ENCODE measurements at places on chromosomes 7 and 10.

DNA sequence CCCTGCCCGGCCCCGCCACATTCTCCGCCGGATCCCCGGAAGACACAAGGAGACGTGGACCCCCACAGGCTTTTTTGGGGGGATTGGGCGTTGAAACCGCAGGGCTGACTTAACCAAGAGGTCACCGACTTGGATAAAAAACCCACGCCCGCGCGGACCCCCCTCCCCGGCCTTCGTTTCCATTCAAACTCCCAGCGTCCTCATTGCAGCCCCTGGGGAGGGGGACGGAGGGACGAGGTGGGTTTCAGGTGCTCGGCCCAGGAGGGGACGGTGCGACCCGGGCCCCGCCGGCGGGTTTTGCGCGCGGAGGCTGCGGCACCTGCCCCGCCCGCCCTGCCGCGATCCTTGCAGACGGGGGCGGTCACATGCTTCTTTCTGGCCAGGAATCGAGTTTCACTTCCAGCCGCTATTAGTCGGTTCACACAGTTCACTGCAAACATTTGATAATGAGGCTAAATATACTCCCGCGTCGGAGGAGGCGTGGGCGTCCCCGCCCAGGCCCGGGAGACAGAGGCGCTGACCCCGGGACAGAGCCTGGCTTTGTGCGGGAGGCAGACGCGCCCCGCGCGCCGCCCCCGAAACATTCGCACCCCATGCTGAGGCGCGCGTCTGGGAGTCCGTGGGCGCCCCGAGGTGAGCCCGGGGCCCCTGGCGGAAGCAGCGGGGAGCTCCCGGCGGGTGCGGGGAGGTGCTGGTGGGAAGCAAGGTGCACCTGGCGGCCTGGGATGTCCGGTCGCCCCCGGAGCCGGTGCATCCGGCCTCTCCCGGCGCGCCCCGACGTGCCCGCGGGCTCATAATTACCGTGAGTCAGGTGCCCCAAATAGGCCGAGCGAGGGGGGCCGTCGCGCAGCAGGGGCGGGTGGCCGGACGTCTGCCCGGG lies 2.7 kb upstream of the PDGFA start:
- peak; percentile 32 for DNase-seq

DNA sequence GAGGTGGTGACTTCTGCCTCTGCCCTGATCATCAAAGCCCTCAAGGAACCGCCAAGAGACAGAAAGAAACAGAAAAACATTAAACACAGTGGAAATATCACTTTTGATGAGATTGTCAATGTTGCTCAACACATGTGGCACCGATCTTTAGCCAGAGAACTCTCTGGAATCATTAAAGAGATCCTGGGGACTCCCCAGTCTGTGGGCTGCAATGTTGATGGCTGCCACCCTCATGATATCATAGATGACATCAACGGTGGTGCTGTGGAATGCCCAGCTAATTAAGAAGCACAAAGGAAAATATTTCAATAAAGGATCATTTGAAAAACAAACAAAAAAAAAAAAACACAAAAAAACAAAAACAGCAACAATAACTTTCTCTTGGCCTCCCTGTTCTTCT lies 59.5 kb upstream of the TOMM7 start:
- no peak for DNase-seq

GRCh38 chr10:60323162-60323561 lies 66.5 kb downstream of the ANK3 start:
- DNase-seq: peak; percentile 83

- no peak for DNase-seq
Measured at GRCh38 chr10:69516316-69516715, 56.9 kb downstream of the NEUROG3 start.

DNA sequence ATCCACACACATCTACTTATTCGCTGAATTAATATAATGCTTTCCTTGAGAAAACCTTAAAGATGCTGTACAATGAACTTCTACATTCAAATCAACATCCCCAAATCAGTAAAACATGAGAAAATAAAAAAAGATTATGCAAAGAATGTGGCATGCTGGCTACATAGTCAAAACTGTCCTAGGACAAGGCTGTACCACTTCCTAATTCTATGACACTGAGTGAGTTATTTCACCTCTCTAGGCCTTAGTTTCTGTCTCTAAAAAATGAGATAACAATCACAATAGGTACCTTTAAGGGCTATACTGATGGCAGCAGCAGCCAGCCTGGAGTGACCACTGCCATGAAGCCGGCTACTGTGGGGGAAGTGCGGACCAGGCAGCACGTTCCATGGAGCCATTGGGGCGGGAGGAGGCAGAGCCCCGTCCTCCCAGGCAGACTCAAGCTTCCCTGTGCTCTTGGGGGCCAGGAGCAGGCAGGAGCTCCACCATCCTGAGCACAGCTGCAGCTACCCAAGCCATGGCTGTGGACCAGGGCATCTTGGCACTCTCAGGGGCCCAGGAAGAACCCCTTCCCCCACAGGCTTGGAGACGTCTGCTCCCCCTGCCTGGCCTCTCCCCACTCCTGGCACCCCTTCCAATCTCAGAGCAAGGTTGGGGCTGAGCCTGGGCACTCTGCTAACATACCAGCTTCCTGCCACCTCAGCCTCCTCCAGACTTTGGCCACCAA lies 110.2 kb downstream of the ELAPOR2 start:
- DNase-seq: no peak

DNA sequence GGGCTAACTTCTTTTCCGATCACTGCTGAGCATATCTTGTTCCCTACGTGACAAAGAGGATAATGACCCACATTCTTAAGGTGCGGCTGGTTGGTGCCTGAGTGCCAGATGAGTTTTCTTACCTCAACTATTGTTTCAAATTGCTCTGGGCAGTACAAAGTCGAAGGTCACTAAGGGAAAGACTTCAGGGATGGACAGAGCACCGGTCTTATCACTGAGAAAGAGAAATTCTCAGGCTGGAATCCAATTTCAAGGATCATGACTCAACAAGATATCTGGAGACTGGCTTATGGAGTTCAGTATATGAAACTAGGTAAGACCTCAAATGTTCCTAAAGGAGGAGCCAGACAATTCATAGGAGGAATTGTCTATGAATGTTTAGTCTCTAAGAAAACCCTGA lies 780.3 kb downstream of the SUGCT start:
- peak; percentile 65 for DNase-seq

GRCh38 chr7:49564379-49564714 lies 209.1 kb upstream of the VWC2 start:
- DNase-seq: no peak

DNA sequence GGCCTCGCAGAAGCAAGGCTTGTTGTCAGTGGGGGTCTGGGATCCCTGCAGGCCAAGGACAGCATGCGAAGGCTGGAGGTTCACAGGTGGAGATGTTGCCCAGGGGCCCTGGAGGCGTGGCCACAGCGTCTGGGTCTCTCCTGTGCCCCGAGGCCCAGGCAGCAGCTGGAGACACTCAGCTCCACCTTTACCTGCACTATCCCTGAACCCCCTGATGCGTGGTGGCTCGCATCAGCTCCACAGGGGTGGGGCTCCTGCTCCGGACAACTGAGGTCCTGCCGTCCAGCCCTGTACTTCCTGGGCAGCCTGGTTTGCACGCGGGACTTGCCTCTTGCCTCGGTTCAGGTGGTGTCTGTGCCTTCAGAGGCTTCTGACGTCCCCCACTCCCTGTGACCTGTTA lies 54.6 kb upstream of the ZNF32 start:
- DNase-seq: no peak

DNA sequence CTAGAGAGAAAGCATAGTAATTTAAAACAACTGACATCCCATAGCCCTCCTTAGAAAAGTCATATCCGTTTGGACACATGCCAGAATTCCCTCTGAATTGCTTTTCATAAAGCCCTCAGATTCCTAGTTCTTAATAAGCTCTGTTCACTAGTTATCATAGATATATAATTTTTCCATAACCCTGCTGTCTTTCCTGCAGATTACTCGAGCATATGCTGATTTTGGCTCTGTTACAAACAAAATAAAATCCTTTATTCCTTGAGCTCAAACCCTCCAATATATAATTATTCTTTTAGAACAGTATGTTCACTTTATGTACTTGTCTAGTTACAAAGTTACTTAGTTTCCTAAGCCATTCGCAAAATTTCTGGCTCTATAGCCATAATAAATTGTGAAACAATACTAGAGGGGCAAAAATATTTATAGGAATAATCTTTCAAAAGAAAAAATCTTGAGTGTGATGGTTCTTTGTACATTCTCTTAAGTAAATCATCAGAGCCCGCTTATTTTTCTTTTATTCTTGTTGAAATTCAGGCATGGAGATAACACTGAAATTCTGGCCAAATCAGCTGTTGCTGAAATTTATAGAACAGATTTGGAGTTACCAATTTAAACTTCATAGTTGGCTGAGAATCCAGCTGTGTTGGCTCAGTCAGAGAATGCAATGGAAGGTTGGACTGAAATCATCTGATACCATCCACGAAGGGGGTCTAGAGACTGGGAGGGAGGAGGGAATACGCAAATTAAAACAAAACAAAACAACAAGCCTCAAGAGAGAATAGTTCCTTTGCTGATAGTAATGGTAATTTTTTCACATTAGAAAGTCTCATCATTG lies 146.1 kb upstream of the TMEM196 start:
- DNase-seq: no peak

DNA sequence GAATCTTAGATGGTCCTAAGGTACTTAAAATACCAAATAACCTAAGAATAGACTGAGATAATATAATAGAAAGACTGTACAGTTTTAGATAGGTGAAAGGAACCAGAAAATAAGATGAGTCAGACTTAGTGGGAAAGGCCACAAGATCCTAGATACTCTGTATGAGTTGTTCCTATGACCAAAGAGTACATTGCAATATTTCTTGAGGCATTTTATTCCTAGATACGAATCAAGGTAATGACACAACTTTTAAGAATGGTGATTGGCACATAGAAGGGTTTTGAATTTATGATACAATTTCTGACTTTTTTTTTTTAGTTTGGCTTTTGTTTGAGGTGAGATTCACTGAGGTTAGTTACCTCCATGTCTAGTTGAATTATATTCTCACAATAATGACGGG lies 30.2 kb downstream of the MGAM start:
- DNase-seq: no peak

DNA sequence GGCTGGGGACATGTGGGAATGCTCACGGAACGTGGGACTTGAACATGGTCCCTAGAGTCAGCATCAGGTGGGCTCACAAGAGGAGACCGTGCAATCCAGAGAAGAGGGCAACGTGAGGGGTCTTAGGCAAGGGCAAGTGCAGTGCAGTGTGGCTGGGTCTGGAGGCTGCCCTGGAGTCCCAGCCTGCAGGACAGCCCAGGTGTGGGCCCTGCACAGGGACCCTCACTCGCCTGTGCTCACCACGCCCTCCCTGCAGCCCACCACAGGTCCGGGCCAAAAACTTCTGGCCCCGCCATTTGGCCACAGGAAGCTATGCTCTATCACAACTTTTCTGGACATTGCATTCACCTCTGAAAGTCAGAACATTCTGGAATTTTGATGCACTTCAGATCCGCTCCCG lies 133.5 kb downstream of the PAXIP1 start:
- DNase-seq: no peak

- DNase-seq: no peak
Measured at GRCh38 chr7:158273138-158273651, 314.4 kb downstream of the PTPRN2 start.

- DNase-seq: peak; percentile 84
Measured at GRCh38 chr7:28102797-28103196, 77.8 kb downstream of the JAZF1 start.

GRCh38 chr7:11612737-11613136 lies 219.3 kb downstream of the THSD7A start:
- no peak for DNase-seq

GRCh38 chr7:34165927-34166550 lies 260.7 kb downstream of the BMPER start:
- DNase-seq: peak; percentile 60

DNA sequence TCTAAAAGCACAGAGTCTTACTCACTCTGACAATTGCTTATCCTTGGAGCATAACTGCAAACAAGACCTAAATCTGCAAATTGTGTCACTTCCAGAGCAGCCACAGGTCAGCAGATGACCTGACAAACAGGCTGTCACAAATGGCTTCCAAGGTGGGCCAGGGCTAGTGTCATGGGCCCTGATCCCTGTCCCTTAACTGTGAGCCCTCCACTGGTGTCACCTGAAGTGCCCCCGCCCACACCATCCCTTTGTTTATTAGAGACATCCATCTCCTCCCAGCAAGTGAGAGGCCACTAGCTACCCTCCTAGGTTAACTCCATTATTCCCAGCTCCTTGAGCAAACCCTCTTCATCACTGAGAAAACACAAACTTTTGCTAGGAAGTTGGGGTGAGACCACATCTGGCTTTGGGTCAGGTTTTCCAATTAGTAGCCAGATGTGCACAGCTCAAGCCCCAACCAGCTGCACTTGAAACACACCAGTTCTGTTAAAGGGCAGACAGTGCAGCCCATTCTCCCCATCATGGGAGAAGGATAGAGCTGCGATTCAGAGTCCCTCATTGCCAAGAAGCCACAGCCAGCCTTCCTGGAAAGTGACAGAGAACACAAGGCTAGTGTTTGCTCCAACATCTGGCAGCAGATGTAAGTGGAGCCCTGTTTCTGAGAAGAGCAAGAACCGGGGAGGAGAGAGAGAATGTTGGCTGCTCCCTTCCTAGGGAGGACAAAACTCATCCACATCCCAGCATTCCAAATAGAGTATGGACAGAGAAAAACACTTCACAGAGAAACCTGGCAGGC lies 75.7 kb upstream of the NANOS1 start:
- no peak for DNase-seq

GRCh38 chr7:112757337-112757736 lies 32.9 kb downstream of the TMEM168 start:
- no peak for DNase-seq

- peak; percentile 46 for DNase-seq
Measured at GRCh38 chr7:20307119-20307518, 23.6 kb upstream of the ITGB8 start.

- DNase-seq: no peak
Measured at GRCh38 chr10:1434202-1434601, 303.1 kb downstream of the ADARB2 start.
